Hepatocyte (in vitro differentiated cells): ENCODE measurements at places on chromosomes 12 and 14. TPM values are rescaled to one million over a fixed set of nuclear protein-coding genes. Genes with fewer than 3 reads are reported as not detected.

GRCh38 chr12:2429032-2429431 lies 365.7 kb upstream of the FKBP4 start:
- H3K4me1 ChIP-seq = no peaks in the 10 kb centered on the region
- DNase-seq = no peak
- H3K36me3 ChIP-seq = no peaks in the 10 kb centered on the region
- no peak overlapping the region for H3K27ac ChIP-seq
- no peaks in the 10 kb centered on the region for H3K27me3 ChIP-seq
- H3K4me3 ChIP-seq = no peak overlapping the region

GRCh38 chr12:6790496-6791150 lies 1.3 kb downstream of the CD4 start:
- H3K4me3 ChIP-seq = no peak overlapping the region
- H3K36me3 ChIP-seq = no peaks in the 10 kb centered on the region
- DNase-seq = no peak
- H3K27me3 ChIP-seq = no peaks in the 10 kb centered on the region
- no peak overlapping the region for H3K27ac ChIP-seq
- H3K4me1 ChIP-seq = peaks cover 8% of the 10 kb centered on the region

DNA sequence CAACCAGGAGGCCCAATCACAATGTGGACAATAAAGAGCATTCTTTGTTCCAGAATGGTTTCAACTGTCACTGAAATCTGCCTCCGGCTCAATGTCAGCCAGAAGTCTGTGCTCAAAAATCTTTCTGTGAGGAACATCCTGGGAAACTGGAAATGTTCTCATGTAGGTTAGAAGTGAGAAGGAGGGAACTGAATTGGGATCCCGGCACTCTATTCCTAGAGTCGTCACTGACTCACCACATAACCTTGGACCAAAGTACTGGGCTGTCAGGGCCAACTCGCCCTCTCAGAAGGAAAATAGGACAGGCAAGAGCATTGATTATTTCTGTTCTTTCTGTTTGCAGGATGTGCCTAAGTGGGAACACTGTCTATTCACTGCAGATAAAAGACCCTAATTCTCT lies 57.6 kb downstream of the PRKAB1 start:
- H3K4me1 ChIP-seq = no peaks in the 10 kb centered on the region
- DNase-seq = no peak
- H3K27ac ChIP-seq = no peak overlapping the region
- H3K4me3 ChIP-seq = no peak overlapping the region
- no peaks in the 10 kb centered on the region for H3K36me3 ChIP-seq
- H3K27me3 ChIP-seq = no peaks in the 10 kb centered on the region

DNA sequence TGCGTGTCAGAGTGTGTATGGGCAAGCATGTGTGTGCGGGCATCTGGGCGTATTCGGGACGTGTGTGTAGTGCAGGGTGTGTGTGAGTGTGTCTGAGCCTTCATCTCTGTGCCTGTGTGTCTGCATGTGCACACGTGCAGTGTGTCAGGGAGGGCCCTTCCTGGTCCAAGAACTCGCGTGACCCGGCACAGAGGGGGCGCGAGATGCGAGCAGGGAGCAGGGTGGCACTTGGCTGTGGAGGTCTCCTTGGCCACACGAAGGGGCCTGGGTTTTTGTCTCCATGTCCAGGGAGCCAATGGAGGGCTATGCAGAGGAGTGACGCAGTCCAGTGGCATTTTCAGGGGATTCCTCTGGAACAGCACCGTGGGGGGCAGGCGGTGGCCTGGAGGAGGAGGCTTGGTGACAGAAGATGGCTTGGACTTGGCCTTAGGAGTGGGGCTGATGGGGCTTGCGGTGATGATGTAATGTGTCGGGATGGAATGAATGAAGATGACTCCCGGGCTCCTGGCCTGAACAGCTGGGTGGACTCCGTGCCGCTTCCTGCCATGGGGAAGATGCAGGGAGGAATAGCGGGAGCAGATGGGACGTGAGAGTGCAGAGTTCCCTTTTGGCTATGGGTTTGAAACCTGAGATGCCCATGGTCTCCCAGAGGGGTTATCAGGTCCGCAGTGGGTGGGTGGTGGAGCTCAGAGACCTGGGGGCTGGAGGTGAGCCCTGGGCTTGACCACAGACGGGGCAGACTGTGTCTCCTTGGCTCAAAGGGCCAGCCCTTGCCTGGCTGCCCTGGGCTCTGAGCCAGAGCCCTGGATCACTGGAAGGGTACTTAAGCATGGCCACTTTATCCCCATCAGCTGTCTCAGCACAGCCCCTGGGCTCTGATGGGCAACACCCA lies 208.3 kb downstream of the PHETA1 start:
- DNase-seq = no peak
- H3K36me3 ChIP-seq = no peaks in the 10 kb centered on the region
- H3K4me3 ChIP-seq = no peak overlapping the region
- H3K27ac ChIP-seq = no peak overlapping the region

- no peaks in the 10 kb centered on the region for H3K27me3 ChIP-seq
- no peak overlapping the region for H3K27ac ChIP-seq
- H3K36me3 ChIP-seq = no peaks in the 10 kb centered on the region
- H3K4me3 ChIP-seq = no peak overlapping the region
- DNase-seq = no peak
- H3K4me1 ChIP-seq = no peaks in the 10 kb centered on the region
Measured at GRCh38 chr14:50677527-50678063, 9.5 kb upstream of the SAV1 start.

DNA sequence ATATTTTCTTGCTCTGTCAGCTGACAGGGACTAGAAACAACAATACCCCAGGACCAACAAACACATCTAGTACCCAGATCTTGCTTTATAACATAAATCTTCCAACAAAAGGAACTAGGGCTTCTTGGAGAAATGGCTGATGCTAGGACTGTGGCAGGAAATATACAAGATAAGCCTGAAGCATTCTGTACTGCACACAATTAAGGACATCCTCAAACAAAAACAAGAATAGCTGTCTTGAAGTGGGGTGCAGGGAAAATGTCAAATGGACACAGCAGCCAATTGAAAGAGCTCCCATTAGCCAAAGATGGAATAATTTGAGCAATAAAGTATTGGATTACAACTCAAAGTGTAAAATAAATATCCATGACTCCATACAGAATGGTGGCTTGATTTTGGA lies 50.0 kb downstream of the LGMN start:
- no peaks in the 10 kb centered on the region for H3K36me3 ChIP-seq
- no peaks in the 10 kb centered on the region for H3K27me3 ChIP-seq
- H3K27ac ChIP-seq = no peak overlapping the region
- H3K4me3 ChIP-seq = no peak overlapping the region
- H3K4me1 ChIP-seq = no peaks in the 10 kb centered on the region

GRCh38 chr14:81561084-81561775 lies 27.6 kb upstream of the SEL1L start:
- DNase-seq = no peak
- no peak overlapping the region for H3K4me3 ChIP-seq
- no peaks in the 10 kb centered on the region for H3K4me1 ChIP-seq
- H3K27me3 ChIP-seq = no peaks in the 10 kb centered on the region
- no peaks in the 10 kb centered on the region for H3K36me3 ChIP-seq
- H3K27ac ChIP-seq = no peak overlapping the region

DNA sequence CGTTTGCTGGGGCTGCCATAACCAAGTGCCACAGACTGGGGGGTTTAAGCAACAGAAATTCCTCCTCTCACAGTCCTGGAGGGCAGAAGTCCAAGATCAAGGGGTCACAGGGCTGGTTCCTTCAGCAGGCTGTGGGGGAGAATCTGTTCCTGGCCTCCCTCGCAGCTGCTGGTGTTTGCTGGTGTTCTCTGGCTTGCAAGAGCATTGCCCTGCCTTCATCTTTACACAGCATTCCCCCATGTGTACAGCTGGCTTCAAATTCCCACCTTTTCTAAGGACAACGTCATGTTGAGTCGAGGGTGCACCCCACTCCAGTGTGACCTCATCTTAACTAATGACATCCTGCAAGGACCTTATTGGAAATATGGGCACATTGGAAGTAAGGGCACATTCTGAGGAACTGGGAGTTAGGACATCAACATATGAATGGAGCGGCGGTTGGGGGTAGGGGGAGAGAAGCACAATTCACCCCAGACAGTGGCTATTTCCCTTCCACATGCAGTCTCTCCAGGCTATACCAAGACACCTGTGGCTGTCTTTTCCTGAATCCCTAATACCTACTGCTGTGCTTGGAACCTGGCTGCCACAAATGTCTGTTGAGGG lies 123.6 kb downstream of the FOXN3 start:
- H3K36me3 ChIP-seq = no peaks in the 10 kb centered on the region
- no peak overlapping the region for H3K4me3 ChIP-seq
- no peaks in the 10 kb centered on the region for H3K27me3 ChIP-seq
- DNase-seq = no peak
- no peak overlapping the region for H3K27ac ChIP-seq
- no peaks in the 10 kb centered on the region for H3K4me1 ChIP-seq

DNA sequence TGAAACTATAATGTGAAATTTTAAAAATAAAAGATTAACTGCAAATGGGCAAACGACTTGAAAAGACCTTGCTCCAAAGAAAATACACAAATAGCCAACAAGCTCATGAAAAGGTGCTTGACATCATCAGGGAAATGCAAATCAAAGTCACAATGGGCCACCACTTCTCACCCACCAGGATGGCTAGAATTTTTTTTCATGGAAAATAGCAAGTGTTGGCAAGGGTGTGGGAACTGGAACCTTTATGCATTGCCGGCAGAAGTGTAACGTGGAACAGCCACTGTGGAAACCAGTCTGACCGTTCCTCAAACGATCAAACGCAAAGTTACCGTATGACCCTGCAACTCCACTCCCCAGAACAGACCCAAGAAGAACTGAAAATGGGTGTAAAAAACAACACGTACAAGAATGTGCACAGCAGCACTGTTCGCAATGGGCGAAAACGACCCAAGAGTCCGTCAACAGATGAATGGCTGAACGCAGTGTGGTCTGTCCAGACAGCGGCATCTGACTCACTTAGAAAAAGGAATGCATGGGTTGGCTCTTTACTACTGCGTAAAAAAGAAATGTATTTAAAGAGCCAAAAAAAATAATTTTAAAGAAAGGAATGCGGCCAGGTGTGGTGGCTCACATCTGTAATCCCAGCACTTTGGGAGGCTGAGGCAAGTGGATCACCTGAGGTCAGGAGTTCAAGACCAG lies 40.2 kb downstream of the SCARB1 start:
- no peak for DNase-seq
- H3K4me3 ChIP-seq = no peak overlapping the region
- H3K27me3 ChIP-seq = no peaks in the 10 kb centered on the region
- peaks cover 17% of the 10 kb centered on the region for H3K4me1 ChIP-seq
- no peaks in the 10 kb centered on the region for H3K36me3 ChIP-seq

The ALKBH1 gene
- 9.0 and 11.8 TPM in 2 replicates for total RNA-seq

DNA sequence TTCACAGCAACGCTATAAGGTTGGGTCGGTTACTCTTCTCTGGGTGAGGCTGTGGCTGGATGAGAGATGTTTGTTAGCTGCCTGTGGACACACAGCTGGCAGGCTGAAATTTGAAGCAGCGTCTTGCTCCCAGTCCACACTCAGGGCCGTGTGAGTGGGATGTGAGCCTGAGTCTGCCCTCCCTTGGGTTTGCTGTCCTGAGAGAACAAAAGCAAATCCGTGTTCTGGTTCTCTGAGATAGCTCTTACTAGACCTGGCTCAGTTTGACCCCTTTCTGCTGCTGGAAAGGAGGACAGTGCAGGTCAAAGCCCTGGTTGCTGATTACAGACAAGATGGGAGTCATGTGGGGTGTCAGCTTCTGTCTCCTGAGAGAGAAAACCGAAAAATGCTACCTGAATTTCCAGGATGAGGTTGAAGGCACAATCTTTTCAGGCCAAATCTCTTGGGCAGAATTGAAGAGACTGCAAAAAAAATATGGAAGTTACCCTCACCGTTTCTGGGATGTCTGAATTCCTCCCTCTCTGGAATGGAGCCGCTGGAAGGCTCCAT lies 270.8 kb downstream of the ZFP36L1 start:
- no peak for DNase-seq
- no peaks in the 10 kb centered on the region for H3K36me3 ChIP-seq
- H3K4me1 ChIP-seq = peaks cover 56% of the 10 kb centered on the region
- H3K4me3 ChIP-seq = no peak overlapping the region

DNA sequence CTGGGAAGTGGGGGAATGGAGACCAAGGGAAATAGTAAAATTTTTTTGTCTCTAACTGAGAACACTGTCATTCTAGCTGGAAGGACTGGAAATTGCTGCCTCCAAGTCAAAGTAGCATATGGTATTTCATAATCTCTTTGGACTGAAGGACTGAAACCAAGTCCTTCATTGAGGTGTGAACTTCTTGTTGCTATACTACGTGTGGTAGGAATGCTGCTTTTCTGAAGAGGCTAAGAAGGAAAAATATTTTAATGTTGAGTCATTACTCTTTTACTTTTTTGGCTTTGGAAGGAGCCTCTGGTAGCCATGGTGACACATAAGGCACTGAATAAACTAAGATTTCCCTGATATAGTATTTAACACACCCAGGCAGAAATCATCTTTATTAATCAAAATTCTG lies 465.4 kb downstream of the NPAS3 start:
- no peaks in the 10 kb centered on the region for H3K36me3 ChIP-seq
- H3K27me3 ChIP-seq = no peaks in the 10 kb centered on the region
- H3K4me1 ChIP-seq = no peaks in the 10 kb centered on the region
- peak; percentile 10 for DNase-seq
- H3K4me3 ChIP-seq = no peak overlapping the region
- no peak overlapping the region for H3K27ac ChIP-seq

- no peaks in the 10 kb centered on the region for H3K27me3 ChIP-seq
- H3K4me3 ChIP-seq = no peak overlapping the region
- peaks cover 10% of the 10 kb centered on the region for H3K4me1 ChIP-seq
- H3K36me3 ChIP-seq = no peaks in the 10 kb centered on the region
- no peak overlapping the region for H3K27ac ChIP-seq
- no peak for DNase-seq
Measured at GRCh38 chr14:76777721-76778120, 16.5 kb downstream of the VASH1 start.

DNA sequence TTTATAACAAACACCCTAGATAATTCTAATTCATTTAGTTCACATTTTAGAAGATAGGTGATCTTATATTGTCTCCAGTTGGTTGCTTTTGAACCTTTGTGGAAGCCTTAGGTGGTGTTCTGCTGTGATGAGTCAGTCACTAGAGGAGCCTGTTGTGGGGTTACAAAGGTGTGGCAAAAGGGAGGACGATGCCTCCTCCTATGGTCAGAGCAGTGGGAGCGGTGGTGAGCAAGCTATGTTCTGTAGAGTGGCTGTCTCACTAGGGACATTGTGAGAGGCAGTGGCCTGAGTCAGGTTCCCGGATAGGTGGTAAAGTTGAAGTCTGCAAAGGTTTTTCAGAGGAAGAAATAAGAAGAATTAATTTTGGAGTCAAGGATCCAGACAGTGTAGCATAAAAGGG lies 71.6 kb upstream of the USP44 start:
- no peak overlapping the region for H3K27ac ChIP-seq
- no peak overlapping the region for H3K4me3 ChIP-seq
- DNase-seq = no peak

The CCDC60 gene
- 0.24 and 0.47 TPM in 2 replicates for total RNA-seq

GRCh38 chr14:55116246-55117030 lies 12.6 kb upstream of the LGALS3 start:
- H3K27ac ChIP-seq = peak overlapping the region; percentile 81
- no peaks in the 10 kb centered on the region for H3K27me3 ChIP-seq
- H3K36me3 ChIP-seq = no peaks in the 10 kb centered on the region
- no peak for DNase-seq
- no peak overlapping the region for H3K4me3 ChIP-seq
